ENCODE measurements at places on chromosomes 5 and 9. TPM values are rescaled to one million over a fixed set of nuclear protein-coding genes. Genes with fewer than 3 reads are reported as not detected.

Gene IRX1
- not detected for total RNA-seq

DNA sequence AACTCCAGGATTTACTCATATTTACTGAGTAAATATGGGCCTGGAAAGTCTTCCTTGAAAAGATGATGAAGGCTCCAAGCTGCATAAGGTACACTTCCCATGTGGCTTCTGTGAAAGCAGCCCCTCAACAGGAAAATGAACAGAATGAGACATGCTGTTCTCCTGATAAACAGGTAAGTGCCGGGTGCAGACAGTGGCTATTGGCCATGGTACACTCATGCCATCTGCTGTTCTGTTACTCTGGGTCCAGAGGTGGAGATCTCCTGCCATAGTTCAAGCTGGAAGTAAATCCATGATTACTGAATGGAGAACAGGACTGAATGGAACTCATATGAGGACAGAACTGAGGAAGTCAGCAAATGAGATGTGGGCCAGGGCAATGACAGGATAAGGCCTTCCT is 103.6 kb downstream of the SLIT3 start:
- DNase-seq: no peak

Gene OR13C4
- not detected for total RNA-seq

Gene SPACA9
- 1.2 TPM for total RNA-seq

GRCh38 chr5:71734141-71734540 is 15.1 kb downstream of the CARTPT start:
- DNase-seq: no peak

Gene PHF24
- total RNA-seq: not detected

DNA sequence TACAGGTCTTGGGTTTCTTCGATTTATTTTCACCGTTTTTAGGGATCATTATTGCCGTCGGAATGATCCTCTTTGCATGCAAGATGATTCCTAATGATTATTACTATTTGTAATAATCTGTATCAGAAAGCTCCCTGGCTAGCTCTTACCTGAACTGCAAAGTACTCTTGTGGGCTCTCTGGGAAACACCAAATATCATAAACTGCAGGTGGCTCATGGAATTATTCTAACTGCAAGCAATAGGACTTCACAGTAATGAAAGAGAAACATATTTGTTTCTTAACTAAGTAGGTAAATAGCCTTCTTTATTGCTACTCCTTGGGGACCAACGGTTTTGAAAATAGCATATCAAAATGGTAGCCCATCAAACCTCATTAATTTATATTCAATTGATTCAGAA is 219.4 kb downstream of the NFIB start:
- DNase-seq: no peak

DNA sequence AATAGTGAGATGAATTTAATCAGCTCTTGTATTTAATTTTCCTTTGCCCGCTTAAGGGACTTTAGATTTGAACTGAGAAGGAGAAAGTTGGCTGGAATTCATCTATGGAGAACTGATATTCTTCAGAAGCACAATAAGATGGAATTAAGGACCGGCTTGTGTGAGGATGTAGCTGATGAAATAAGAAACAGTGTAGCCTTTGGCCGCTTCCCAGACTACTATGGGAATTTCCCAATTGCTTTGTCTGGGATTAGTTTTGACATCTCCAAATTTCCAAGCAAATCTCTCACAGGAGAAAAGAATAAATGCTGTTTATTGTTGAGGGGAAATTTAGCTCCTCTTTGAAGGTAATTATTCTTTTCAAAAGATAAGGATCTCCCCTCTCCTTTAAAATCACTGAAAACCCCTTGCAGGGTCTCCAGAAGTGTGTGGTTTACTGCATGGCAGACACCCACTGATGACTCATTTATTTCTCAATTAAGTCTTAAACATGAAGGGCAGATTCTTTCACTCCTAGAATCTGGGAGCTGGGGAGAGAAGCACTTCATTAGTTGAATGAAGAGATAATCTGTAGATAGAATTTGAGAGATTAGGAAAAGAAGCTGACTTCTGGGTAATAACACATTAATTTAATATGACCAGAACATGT is 606.5 kb upstream of the ADAMTS16 start:
- DNase-seq: no peak

DNA sequence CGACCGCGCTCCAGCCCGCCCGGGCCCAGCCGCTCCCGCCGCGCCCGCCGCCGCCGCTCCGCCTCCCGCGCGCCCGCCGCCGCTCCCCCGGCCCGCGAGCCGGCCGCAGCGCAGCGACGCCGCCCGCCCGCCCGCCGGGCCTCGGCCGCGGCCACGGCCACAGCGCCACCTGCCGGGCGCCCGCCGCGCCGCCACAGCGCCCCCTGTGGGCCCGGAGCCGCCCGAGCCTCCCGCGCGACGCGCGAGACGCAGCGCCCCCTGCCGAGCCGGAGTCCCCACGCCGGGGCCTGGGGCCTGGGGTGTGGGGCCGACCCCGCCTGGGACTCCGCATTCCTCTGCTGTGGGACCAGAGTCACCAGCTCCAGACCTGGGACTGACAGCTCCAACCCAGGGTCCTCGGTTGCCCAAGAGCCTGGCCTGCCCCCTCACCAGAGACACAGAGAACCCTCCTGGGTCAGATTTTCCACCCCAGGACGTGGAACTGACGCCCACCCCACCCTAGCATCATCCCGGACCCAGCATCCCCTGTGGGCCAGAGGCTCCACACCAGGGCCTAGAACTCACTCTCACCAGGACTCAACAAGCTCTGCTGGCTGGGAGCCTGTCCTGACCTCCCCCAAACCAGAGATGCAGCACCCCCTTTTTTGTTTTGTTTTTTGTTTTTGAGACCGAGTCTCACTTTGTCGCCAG is at the start of gene RAPGEF1:
Gene RAPGEF1, minus strand, starts transcription at position 118 of the 690 bp plus-strand sequence. CDS start 246 bp downstream, outside the sequence.
- peak; percentile 57 for DNase-seq

Gene PCSK1
- not detected for total RNA-seq

- DNase-seq: no peak
These were observed 8.4 kb upstream of the TIMD4 start for GRCh38 chr5:156971415-156971814.

Gene PCDHB5
- 27.3 TPM for total RNA-seq

DNA sequence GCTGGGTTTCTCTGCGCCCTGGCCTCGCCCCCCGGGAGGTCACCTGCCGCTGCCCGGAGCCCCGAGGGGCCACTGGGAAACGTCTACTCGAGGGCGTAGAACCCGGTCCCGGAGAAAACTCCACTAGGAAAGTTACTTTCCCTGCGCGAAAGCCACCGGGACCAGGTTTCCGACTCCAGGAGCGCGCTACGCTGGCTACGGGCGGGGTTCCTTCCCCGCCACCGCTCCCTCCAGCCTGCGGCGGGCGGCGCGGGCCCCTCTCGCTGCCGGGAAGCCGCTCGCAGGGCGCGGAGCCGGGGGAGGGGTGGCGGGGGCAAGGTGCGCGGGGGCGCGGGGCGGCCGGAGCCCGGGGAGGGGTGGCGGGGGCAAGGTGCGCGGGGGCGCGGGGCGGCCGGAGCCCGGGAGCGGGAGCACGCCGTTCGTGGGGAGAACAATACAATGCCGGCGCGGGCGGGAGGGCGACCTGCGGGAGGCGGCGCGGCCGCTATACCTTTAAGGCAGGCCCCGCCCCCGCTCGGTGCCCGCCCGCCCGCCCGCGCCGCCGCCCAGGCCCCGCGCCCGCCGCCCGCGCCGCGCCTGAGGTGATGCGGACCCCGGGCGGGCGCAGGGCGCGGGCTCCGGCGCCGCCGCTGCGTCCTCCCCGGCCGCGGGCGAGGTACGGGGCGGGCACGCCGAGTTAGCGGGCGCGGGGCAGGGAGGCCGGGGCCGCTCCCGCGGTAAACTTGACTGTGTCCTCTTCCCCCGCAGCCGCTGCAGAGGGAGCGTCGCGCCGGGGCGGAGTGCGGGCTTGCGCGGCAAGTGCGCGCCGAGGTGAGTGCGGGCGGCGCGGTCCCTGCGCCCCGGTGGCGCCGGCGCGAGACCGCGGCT is 278.1 kb downstream of the AOPEP start:
- DNase-seq: peak; percentile 49

Gene SV2C
- not detected for total RNA-seq

DNA sequence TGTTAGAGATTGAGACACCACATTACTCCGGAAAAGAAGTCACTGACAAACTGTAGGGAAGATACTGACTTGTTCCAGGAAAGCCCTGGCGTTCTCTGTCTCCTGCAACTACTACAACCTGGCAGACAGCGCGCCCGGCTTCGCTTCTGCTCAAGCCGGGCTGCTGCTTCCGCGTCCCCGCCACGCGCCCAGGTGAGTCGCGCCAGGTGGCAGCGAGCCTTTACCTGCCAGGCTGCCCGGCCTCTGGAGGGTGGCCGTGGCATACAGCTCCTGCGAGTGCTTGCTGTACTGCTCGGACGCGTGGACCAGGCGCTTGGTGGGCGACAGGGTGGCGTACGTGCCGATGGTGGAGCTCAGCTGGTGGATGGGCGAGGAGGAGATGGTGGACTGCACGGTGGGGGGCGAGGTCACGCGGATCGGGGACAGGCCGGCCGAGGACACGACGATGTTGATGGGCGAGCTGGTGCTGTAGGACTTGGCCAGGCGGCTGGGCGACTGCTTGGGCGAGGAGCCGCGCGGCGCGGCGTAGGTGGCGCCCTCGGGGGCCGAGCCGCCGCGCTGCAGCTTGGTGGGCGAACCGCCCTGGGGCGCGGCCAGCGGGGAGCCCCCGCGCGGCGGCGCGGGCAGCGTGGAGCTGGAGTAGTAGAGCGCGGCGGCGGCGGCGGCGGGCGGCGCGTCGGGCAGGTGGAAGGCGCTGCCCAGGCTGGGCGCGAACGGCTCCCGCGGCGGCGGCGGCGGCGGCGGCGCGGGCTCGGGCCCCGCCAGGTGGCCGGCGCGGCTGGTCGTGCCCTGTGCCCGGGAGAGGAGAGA is 519.6 kb downstream of the CTNND2 start:
- DNase-seq: no peak

DNA sequence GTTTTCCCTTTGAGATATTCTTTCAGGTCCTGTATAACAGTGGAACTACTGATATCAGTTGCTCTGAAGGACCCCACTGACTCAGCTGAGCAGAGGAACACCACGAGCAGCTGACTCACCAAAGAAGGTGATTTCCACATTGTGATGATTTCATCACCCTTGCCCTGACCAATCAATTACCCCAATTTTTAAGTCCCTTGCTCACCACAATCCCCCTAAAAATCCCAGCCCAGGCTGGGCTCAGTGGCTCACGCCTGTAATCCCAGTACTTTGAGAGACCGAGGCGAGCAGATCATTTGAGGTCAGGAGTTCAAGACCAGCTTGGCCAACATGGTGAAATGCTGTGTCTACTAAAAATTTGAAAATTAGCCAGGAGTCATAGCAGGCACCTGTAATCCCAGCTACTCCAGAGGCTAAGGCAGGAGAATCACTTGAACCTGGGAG is 125.3 kb upstream of the ABCA1 start:
- no peak for DNase-seq

DNA sequence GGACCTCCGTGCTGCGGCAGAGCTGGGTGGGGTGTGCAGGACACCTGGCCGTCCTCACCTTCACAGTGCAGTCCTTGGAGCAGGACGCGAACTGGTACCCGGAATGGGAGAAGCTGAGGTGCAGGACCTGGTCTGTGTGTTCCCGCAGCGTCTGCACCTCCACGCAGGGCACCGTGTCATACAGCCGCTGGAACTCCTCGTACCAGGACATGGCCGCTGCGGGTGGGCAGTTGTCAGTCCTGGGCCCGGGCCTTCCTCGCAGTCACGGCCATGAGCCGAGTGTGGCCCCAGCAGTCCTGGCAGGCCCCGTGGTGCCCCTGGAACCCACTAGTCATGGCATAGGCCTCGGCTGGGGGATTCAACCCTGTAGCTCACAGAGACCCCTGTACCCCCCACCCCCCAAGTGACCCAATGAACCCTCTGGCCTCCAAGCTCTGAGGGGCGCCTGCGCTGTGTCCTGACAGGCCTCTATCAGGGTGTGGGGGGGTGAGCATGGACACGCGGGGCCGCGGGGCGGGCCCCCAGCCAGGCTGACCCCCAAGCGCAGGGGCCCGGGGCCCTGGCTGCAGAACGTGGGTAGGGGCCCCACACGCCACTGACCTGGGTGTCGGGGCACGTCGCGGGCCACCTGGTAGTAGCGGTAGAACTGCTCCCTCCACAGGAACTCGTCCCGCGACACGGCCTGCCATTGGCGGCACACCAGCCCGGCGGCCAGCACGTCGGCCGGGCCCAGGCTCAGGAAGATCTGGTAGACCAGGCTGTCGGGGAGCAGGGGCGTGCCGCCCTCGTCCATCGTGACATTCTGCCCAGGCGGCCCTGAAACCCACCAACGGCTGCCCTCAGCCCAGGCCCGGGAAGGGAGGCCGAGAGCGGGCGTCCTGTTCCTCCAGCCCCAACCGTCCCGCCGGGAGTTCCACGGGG is 987 bp downstream of the FBXW5 start:
- DNase-seq: no peak

Data from SJSA1 (cell line).